ENCODE measurements at places on chromosomes 6 and 20. TPM values are rescaled to one million over a fixed set of nuclear protein-coding genes. Genes with fewer than 3 reads are reported as not detected.

MCCD1 gene
- total RNA-seq: not detected

SDCBP2 gene
- total RNA-seq: 5.5 TPM

NINL gene
- total RNA-seq: 10.2 TPM

GRCh38 chr20:54067606-54068174 lies 2.7 kb downstream of the BCAS1 start:
- no peak overlapping the region for H3K4me3 ChIP-seq
- H3K27me3 ChIP-seq: no peaks in the 10 kb centered on the region
- H3K27ac ChIP-seq: no peak overlapping the region

DNA sequence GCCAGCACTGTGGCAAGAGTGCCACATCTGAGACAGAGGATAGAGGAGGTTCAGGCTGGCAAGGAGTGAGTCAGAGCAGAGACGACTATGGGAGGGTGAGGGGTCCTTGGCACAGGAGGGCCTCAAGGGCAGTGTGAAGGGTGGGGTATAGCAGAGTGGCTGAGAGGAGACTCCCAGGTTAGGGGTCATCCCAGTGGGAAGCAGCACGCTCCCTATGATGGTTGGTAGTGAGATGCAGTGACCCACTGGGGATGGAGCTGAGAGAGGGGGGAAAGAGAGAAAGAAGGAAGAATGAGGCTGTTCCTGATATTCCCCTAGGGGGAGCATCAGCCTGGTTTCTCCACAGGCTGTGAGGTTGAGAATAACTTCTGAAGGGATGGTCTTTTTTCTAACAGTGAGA lies 97.3 kb downstream of the INSM1 start:
- H3K36me3 ChIP-seq: no peaks in the 10 kb centered on the region
- H3K4me3 ChIP-seq: no peak overlapping the region
- peak; percentile 23 for DNase-seq
- no peak overlapping the region for H3K27ac ChIP-seq
- peaks cover 17% of the 10 kb centered on the region for H3K4me1 ChIP-seq

DNA sequence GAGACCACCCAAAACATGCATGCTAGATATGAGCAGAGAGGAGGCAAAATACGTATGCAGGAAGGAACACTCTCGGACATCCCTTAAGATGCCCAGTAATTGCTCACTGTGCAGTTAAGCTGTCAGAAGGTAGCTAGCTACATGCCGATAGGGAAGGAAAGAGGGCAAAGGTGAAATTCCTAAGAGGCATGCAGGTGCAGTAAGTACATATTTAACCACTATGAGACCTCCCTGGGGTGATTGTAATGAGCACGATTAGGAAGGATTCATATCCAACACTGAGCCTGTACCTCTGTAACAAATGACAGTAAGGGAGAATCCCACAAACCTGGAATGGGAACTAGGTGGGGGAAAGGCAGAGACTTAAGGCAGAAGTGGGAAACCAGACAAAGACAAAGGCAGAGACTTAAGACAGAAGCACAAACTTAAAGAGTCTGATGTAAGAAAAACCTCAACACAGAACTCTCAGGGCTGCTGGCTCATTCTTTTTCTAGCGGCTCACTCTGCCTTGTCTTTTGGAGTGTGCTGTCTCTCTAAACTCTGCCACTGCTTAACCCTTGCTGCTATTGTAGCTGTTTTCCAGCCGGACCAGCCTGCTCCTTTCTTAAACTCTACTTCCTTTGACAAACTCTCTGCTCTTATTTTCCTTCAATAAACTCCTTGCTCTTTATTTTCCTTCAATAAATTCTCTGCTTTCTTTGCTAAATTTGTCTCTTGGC lies 148.1 kb downstream of the UBE3D start:
- H3K4me1 ChIP-seq: no peaks in the 10 kb centered on the region
- H3K27ac ChIP-seq: no peak overlapping the region
- H3K4me3 ChIP-seq: no peak overlapping the region

DNA sequence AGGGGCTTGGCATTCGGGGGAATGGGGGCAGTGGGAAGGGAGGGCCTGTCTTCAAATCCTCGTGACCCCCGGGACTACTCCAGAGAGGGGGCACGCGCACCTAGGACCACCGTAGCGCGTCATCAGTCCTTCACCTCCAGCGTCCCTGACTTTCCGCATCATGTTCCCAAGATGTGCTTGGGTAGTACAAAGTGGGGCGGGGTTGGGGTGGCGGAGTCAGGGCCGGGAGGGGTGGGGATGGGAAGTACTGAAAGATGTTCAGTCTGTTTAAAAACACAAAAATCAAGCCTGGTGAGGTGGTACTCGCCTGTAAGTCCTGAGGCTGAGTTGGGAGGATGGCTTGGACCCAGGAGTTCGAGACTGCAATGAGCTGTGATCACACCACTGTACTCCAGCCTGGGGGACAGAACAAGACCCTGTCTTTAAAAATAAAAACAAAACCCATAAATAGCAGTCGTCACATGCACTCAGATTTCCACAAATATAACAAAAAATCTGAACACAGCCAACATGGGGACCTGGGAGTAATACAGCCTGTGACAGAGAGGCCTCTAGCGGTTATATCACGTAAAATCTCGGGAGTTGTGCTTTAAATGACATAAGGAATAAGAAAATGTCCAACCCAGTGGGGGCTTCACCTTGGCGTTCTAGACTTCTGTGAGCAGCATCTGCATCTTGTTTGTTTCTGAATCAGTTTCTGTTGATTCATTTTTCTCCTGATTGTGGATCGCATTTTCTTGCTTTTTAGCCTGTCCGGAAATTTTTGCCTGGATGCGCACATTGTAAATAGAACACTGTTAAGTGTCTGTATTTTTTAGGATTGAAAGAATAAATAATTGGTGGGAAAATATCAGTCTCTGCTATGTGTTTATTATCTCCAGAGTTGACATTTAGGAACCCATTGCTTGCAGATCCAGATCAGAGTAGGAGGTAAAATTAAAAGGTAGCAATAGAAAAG lies 698 bp upstream of the LRP11 start:
- H3K4me3 ChIP-seq: peak overlapping the region; percentile 77
- H3K27me3 ChIP-seq: no peaks in the 10 kb centered on the region
- peaks cover 34% of the 10 kb centered on the region for H3K4me1 ChIP-seq
- peak; percentile 88 for DNase-seq
- H3K36me3 ChIP-seq: no peaks in the 10 kb centered on the region
- H3K27ac ChIP-seq: peak overlapping the region; percentile 95

- H3K27ac ChIP-seq: peak overlapping the region; percentile 71
- peak; percentile 66 for DNase-seq
- peak overlapping the region; percentile 96 for H3K4me3 ChIP-seq
Measured at GRCh38 chr6:26594730-26595632, 1.8 kb upstream of the ABT1 start.

DNA sequence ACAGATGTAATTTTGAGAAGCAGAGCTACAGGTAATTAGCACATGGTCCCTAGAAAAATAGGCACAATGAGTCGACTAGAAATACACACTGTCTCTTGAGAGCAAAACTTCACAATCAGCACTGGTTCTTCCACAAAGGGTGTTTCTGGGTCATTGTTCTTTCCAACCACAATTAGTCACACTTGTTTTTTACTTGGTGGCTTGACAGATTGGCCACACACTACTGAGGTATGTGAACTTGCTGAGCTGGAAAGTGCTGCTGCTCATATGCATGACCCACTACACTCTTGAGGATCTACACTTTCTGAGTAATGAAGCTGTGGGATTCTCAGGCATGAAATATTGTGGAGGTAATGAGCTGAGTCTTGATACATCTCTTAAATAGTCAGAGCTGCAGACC lies 347.7 kb downstream of the BCKDHB start:
- H3K4me1 ChIP-seq: peaks cover 59% of the 10 kb centered on the region
- peak overlapping the region; percentile 80 for H3K27ac ChIP-seq
- no peaks in the 10 kb centered on the region for H3K36me3 ChIP-seq
- no peaks in the 10 kb centered on the region for H3K27me3 ChIP-seq
- DNase-seq: peak; percentile 98

- no peaks in the 10 kb centered on the region for H3K36me3 ChIP-seq
- H3K4me3 ChIP-seq: no peak overlapping the region
- no peak for DNase-seq
- no peaks in the 10 kb centered on the region for H3K27me3 ChIP-seq
- peaks cover 21% of the 10 kb centered on the region for H3K4me1 ChIP-seq
Measured at GRCh38 chr20:54028276-54029011, 42.0 kb downstream of the BCAS1 start.

DNA sequence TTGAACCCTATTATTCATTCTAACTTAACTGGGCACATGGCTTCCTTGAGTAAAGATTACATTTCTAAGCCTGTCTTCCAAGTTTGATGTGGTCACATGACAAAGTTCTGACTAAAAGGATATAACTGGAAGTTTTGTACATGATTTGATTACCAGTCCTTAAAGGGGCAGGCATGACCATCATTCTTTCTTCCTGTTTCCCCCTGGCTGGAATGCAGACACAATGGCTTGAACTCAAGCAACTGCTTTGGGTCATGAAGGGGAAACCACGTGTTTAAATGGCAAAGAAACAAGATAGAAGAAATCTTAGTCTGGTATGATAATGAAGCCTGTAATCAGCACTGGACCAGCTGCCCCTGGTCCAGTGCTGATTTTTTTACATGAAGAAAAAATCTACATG lies 15.6 kb upstream of the SHLD1 start:
- H3K27me3 ChIP-seq: no peaks in the 10 kb centered on the region
- H3K36me3 ChIP-seq: no peaks in the 10 kb centered on the region
- H3K27ac ChIP-seq: no peak overlapping the region
- peaks cover 7% of the 10 kb centered on the region for H3K4me1 ChIP-seq
